Naive thymus-derived CD8-positive, alpha-beta T cell (primary cell): ENCODE measurements at places on chromosomes 1 and 21. TPM values are rescaled to one million over a fixed set of nuclear protein-coding genes. Genes with fewer than 3 reads are reported as not detected.

The RPTN gene
- not detected for polyA plus RNA-seq

DNA sequence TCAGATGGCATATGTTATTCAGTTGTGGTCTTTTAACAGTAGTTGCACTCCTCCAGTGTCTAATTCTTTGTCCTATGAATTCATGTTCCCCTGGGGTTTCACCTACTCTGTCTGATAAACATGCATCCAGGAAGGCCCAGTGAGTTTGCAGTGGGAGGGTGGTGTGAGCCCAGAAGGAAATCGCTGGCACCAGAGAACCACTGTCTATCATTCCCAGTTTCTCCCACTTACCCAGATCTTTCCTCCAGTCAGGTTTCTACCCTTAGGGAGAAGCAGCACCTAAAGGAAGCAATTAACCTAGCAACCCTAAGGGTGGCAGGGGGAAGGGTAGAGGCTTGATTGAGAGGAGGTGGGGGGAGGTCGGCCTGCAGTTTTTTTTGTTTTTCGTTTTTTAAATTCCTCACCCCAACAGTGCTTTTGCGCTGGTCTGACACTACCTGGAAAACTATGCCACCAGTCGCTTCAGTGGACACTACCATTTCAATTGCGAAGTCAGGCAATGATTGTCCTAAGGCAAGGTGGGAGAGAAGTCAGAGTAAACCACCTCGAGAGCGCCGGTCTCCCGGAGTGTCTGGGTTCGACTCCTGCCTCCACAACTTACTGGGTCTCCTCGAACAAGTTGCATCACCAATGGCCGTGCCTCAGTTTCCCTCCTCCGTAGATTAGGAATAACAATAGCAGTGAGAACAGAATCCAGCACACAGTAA, 766 bp upstream of the SLC44A3 start:
- DNase-seq = no peak

The FBXO2 gene
- 2.3 TPM for polyA plus RNA-seq

DNA sequence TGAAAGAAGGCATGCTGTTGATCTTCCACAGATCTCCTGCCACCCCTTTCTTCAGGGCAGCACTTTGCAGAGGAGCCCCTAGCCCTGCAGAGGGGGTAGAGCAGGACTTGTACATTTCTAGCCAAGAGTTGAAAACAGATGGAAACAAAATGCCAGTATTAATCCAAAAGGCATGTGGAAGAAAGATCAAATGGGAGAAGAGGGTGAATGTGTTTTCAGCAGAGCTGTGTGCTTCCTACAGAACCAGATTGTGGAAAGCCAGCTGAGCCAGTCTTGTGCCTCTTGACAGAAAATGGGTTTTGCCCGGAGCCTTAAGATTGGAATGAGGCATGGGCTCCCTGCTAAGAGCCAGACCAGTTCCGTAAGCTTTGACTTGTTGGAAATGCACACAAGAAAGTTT, 105.2 kb upstream of the TSPAN2 start:
- DNase-seq = no peak

The HLX gene
- not detected for polyA plus RNA-seq

GRCh38 chr21:45941338-45941710, 40.2 kb upstream of the COL6A1 start:
- no peak for DNase-seq

GRCh38 chr1:234768171-234768568, 158.2 kb upstream of the IRF2BP2 start:
- no peak for DNase-seq

The MMP23B gene
- polyA plus RNA-seq = 1.1 TPM

DNA sequence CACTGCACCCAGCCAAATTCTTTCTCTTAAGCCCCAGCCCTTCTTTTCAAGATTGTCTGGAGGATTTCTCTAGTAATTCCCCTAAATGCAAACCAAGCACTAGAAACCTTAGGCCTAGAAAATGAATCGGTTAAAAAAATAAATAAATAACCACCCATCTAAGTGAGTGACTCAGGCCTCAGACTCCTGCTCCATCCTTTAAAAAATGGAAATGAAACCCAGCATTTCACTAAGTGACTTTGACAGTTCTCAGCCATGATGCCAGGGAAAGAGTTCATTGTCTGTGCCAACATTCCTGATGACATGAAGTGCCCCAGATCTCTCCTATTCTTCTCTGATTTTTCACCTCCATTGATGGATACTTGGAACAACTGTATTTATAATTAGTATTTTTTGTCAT, 415.2 kb upstream of the DAB1 start:
- DNase-seq = no peak

DNA sequence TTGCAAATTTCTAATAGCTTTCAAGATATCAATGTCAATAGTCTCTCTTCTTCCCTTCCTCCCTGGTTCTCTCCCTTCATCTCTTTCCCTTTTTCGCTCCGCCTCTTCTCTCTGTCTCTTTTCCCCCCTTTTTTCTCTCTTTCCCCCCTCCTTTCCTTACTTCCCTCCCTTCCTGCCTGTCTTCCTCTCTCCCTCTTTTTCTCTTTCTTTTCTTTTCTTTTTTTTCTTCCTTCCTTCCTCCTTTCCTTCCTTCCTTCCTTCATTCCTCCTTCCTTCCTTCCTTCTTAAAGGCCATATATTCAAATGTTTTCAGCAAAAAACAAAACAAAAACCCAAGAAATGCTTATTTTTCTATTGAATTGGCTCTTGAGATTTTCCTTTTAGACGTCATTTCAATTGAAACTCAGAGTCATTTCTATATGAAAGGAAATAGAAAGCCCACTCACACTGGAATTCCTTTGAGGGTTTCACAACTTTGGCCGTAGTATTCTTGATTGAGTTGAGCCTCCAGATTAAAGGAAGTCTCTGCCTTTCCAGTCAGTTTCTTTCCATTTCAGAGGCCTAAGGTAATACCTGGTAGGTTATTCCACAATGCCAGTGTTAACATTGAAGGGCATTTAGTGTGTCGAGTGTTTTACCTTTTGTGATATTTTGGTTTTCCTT, 551.5 kb downstream of the LMO4 start:
- no peak for DNase-seq

The SPRR2A gene
- not detected for polyA plus RNA-seq

The PRAMEF26 gene
- polyA plus RNA-seq = not detected
